GM10248 (cell line): ENCODE measurements at places on chromosomes 7 and 10.
A peak's percentile ranks its signal among the peaks of the same experiment; 100 is the strongest.

- DNase-seq, result peak; percentile 92
These were observed 21.4 kb downstream of the GPR146 start for GRCh38 chr7:1065585-1066241.

DNA sequence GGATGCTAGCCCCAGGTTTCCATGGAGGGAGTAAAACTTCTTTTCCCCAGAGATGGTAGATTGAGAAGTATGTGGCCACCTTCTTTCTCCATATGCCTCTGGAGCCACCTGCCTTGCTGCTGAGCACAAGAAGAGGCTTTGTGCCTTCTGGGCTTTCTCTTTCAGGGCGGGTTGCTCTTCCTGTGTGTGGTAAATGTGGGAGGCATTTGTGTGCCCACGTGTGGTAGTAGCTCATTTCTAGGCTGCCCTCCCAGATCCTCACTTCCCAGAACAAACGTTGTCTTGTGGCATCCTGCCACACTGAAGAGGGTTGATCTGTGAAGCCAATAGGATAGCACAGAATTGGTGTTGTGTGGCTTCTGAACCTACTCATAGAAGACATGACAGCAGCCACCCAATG, 342.0 kb upstream of the PODXL start:
- DNase-seq, result no peak

GRCh38 chr7:44827567-44827966, 20.3 kb downstream of the H2AZ2 start:
- DNase-seq, result no peak

- DNase-seq, result no peak
These were observed 129.8 kb downstream of the BAMBI start for GRCh38 chr10:28806951-28807759.

- DNase-seq, result no peak
These were observed 38.4 kb downstream of the RHOBTB1 start for GRCh38 chr10:60905580-60905979.

GRCh38 chr10:85603151-85603940, 763.2 kb downstream of the GRID1 start:
- DNase-seq, result no peak

DNA sequence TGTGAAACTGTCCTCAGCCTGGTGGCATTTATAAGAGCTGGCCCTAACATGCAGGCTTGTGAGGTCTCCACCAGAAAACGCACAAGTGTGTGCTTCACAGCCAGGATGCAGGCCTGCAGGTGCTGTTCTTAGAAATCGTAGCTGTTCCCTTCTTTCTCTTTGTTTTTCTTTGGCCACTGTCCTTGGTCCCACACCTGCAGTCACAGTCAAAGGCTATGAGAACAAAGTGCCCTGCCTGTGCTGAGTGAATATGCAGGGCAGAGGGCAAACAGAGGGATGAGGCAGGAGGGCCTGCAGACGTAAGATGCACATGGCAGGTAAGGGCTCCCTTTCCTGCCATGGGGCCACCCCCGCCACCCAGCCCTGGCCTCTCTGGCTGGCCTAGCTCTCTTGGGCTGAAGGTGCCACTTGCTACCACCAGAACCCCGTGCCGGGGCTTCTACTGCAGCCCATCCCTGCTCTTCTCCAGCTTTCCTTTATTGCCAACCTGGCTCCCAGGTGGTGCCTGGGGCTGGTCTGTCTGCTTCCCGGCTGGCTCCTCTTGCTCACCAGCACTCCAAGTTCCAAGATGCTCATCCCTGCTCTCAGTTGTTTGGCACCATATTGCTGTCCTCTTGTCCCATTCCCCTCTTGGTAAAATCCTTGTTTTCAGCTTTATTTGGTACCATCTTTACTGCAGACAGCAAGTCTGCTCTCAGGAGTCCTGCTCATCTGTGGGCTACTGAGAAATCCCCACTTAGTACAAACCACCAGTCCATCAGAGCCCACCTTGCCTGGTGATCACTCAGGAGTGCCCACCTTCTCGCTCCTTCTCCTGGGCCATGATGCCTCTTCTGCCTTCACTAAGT, 308.1 kb upstream of the ZMIZ1 start:
- DNase-seq, result no peak

- no peak for DNase-seq
These were observed 64.0 kb upstream of the PCBD1 start for GRCh38 chr10:70952401-70952800.

DNA sequence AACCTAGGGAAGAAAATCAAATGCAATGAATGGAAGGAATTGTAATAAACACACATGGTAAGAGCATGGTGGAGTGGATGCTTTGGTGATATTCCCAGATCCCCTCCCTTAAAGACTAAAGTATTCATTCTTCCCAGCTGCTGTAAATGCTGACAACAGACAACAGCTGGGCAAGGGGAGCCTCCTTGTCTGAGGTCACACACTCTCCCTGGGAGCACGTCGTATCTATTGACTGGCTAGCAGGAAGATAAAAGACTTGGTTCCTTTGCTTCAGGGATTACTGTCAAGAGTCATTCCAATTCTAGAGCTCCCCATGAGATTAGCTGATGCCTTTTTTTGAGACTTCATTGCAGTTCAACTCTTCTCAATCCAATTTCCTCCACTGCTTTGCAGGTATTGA, 443.5 kb upstream of the ETV1 start:
- DNase-seq, result no peak

DNA sequence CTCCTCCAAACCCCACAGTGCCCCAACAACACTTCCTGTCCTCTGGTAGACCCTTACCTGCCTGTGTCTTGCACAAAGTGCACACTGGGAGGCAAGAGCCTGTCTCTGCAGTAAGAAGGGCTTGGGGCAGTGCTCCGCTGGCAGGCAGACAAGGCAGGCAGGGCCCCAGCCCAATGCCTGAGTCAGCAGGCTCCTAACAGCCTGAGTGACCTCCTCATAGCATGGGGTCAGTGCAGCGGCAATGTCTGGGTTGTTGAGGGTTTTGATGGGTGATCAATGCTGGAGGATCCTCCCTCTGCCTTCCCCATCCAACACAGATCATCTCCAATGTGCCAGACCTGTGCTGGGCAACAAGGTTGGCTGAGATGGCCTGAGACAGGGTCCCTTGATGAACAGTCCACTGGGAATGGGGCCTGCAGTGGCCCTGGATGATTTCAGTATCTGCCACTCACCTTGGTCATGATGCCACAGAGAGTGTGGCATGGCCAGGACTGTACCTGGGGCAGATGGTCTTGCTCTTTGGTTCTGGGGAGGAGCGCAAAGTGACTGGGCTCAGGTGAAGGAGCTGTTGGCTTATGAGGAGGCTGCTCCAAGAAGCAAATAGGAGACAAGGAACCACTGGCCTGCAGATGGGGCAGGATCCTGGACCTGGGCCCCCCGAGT, 55.6 kb upstream of the CAMK2B start:
- no peak for DNase-seq

GRCh38 chr10:93075369-93076221, 1.9 kb downstream of the CYP26A1 start:
- no peak for DNase-seq

DNA sequence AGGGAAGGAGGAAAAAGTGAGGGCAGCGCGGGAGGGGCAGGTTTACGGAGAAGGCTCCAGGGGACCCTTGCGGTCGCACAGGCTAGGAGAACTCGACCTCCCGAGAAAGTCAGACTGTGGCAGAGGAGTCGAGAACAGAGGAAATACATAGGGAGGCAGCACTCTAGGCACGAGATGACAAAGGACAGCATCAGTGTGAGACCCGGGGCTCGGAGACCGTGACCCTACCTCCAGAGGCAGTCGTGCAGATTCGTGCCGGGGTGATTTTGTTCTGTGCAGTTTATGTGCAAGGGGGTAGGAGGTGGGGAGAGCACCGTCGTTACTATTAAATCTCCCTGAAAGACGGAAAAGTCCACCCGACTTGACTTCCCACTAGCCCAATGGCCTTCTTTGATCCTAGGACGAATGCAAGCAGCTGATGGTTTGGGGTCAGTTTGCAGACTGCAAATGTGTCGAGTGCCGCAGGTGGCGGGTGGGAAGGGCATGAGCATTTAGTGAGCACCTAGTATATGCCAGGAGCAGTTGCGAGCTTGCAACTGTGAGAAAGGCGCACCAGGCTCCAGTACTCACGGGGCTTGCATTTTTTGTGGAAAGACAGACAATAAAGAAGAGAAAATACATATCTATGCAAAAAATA, 674 bp upstream of the OSBPL3 start:
- DNase-seq, result peak; percentile 58

GRCh38 chr10:58334817-58335305, at the start of gene UBE2D1:
Gene UBE2D1 (plus strand): TSS chr10:58335006. CDS start chr10:58335202, 196 bp downstream.
- peak; percentile 90 for DNase-seq

- DNase-seq, result no peak
These were observed 39.3 kb upstream of the NEBL start for GRCh38 chr10:20936396-20936795.

DNA sequence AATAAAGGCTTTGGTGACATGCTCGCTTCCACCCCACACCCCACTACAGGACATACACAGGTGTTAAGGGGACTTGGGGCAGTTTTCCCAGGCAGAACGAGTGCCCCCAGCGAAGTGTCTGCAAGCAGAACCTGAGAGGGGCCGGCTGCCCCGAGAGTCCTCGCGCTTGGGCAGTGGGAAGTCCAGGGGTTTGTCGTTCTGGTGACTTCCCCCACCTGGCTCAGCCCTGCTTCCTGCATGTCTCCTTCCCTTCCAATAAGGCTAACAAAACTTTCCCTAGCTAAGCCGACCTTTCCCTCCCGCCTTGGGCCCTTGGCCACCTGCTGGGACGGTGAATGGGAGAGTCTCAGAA, 916 bp downstream of the VWA2 start:
- no peak for DNase-seq

- DNase-seq, result no peak
These were observed 15.6 kb downstream of the ARHGAP22 start for GRCh38 chr10:48589266-48589665.

DNA sequence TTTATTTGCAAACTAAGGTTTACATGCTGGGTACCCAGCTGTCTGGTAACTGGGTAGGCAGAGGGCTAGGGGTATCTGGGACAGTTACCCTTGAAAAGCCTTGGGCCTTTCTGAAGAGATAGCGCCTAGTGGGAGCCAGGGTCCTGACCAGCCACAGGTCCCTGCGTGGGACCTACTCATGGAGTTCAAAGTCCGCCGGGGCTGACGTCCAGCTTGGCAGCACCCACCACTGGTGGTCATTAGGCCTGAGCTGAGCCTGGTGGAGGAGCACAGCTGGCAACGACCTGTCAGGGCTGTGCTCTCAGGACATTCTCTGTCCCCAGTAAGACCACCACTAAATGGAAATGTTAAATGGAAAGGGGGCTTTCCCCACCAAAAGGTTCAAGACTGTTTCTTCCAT, 20.0 kb downstream of the GUSB start:
- no peak for DNase-seq

- no peak for DNase-seq
These were observed 68.4 kb upstream of the TMEM229A start for GRCh38 chr7:124101173-124101768.

DNA sequence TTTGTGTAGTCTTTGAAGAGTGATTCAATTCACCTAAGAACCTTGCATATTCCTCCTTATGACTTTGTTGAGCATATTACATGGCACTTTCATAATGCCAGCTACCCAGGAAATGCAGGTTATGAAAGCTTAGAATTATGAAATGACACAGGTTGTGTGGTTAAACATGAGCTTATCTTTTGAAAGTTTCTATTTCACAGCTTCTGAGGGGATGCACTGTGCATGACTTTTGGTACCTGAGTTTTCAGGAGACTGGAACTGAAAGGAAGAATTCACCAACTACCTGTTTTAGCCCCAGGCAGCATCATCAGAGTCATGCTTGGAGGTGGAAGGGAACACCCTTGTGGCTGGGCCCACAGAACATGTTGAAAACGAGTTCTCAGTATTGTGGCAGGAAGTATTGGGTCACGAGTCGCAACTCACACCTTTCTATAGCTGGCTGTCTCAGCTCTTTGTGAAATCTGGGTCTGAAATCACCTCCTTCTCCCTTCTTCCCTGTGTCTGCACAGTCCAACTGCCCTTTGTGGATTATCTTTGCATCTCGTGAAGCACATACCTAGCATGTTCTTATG, 228.2 kb downstream of the PTEN start:
- DNase-seq, result peak; percentile 68

DNA sequence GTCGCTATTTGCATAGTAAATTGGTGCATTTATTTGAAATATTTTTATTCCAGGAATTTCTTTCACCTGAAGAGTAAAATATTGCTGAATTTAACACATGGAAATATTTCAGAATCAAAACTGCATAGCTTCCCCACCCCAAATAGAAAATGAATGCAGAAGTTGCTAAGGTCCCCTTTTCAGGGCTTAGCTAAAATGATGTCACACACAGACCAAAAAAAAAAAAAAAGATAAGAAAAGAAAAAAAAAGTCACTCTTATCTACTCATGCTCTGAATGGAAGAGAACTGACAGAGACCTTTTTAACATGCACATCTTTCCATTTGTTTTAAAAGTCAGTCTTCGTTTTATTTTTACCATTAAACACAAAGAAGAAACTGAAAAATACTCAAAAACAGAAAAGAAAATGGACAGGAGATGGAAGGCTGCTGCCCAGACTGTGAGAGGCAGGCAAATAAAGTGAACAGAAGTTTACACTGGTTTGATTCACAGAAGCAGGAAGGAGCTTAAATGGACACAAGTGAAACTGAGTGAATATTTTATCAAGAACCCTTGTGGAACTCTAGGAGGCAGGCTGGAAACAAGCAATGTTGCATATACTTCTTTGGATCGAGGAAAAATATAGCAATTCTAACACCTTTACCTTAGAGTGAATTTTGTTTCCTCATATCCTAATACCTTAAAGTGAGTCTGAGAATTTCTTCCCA, 32.0 kb downstream of the PSMC2 start:
- no peak for DNase-seq

- DNase-seq, result no peak
These were observed 449.1 kb upstream of the ANKRD30A start for GRCh38 chr10:36676321-36676720.

DNA sequence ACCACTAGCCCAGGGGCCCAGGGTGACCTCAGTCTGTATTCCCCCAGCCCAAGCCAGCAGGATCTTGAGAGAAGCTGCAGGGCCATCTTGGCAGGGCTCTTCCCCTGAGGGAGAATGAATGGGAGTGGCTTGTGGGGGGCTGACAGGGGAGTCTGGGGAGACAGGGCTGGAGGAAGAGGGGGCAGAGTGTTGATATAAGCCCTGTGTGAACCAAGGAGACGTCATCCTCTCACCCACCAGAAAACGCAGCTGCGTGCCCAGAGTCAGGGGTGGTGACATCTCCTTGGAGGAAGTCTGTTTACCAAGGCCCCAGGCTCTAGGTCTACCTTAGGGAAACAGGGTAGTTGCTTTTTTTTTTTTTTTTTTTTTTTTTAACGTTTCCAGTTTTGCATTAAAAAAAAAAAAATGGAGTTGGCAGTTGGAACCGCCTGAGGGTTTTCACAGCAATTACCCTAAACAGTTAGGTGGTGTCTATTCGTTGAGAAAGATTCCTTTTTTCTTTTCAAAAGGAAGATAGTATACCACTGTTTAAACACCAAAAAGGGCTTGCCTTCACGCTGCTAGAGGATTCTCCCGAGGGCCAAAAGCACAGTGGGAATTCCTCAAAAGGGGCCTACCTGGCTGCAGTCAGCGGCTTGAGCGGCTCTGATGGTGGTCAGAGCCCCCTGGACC, 113.8 kb downstream of the PRPF18 start:
- no peak for DNase-seq
